ENCODE measurements at places on chromosomes 7 and 10.

GRCh38 chr10:44809647-44810046 is 101.5 kb upstream of the TMEM72 start:
- no peak for DNase-seq

DNA sequence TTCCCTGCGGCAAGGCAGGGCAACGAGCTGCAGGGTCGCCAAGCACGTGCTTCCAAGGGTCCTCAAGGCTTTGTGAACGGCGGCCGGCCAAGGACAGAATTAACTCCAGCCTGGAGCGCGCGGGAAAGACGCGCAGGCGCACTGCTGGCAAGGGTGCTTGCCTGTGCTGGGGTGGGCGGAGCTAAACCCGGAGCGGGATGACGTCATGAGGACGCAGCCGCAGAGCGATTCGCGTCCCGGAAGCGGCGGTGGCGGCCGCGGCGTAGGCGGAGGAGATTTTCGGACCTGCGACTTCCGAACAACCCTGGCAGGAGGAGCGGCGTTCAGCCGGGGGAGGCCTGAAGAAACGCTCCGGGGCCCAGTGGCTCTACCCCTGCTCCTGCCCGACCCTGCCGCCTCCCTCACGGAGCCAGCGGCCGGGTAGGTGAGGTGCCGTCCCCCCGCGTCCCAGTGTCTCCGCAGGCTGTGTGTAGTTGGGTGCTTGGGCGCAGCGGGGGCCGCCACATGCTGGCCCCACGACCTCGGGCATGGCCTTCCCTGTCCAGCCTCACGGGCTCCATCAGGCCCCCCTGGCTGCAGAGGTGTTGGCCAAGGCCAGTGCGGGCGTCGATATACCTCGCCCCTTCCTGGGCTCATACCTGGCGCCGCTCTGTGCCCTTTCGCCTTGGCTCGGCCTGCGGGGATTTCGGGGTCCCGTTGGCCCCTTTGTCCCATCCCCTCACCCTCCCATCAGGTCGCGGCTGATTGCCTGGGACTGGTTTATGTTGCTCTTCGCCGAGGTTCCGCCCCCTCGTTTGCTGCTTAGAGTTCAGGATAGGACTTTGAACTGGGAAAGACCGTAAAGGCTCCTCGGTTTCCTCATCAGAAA is at the start of gene ZFYVE27:
Gene ZFYVE27, plus strand, starts transcription at position 227 of the 868 bp plus-strand sequence. CDS start 1,350 bp downstream, outside the sequence.
- peak; percentile 89 for DNase-seq

- no peak for DNase-seq
Measured at GRCh38 chr7:4139656-4140625, 542.2 kb upstream of the FOXK1 start.

DNA sequence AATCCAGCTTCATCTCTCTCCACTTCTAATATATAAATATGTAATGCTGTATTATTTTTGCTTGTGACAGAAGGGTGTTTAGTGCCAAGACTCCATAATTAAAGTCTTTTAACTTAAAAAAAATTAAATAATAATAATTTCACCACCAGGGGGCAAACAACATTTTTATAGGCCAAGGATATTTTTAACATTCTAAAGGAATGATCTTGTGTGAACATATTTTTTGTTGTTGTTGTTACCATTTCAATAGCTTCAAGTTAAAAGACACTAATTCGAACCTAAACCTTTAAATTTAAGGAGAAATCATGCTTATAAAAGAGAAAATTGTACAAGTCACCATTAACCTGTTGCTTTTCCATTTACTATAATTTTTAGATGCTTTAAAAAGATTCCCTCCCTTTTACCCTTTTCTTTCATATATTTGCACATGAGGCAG is 7.5 kb upstream of the DNAJC1 start:
- no peak for DNase-seq

GRCh38 chr10:773562-774161 is 84.2 kb upstream of the DIP2C start:
- DNase-seq = no peak

DNA sequence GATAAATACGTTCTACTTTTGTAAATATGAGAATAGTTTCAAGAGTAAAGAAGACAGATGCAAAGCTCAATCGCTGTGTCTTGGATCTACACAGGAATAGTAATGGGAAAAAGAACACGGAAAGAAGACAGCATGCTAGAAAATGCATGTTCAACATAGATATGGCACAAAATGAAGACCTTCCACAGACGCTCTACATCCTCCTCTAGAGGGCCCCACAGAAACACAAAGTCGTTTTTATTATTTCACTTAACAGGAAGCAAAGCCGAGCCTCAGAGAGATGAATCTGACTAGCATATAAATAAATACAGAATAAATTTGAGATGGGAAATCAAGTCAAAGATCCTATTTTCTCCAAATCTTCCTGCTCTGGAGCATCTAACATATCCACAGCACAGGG is 292.6 kb downstream of the PARD3 start:
- DNase-seq = no peak

GRCh38 chr10:116756277-116756676 is 13.9 kb upstream of the HSPA12A start:
- no peak for DNase-seq

- DNase-seq = no peak
Measured at GRCh38 chr7:12716134-12716681, 28.8 kb downstream of the ARL4A start.

DNA sequence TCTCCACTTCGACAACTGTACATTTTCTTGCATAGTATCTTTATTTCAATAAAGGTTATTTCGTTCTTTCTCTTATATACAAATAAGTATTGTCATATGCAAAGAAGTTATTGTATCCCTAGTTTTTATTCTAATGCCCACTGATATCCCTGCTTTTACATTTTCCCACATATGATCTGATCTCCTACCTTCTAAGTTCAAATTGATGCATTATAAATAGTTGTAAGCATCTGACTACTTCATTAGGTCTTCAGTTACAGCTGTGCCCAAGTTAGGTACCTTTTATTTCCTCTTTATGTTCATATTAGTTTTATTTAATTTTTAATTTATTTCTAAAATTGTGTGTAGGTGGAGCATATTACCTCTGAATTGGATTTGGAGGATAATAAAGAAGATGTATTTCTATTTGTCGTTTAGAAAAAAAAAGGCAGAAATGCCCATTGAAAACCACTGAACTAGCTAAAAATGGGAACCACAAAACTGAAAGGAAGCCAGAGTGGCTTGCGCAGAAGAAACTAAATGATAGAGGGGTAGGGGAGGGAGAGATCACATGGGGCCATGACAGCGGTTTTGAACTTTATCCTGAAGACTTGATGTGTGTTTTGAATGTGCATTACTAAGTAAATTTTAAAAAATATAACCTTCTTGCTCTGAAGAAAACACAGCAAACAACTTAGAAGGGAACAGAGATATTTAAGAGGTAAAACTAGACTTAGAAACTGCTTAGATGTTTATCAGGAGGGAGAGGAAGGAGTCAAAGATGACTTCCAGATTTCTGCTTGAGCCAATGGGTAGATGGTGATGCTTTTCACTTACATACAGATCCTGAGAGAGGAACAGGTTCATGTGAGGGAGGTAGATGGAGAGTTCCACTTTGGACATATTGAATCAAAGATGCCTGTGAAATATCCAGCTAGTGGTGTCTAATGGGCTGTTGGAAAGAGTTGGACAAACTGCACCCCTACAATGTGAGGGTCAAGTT is 9.3 kb upstream of the ZC3HAV1L start:
- DNase-seq = no peak

- DNase-seq = no peak
Measured at GRCh38 chr10:13502380-13502779, 26.4 kb downstream of the BEND7 start.

- no peak for DNase-seq
Measured at GRCh38 chr10:129448086-129448485, 19.0 kb upstream of the MGMT start.

- DNase-seq = peak; percentile 26
Measured at GRCh38 chr7:30596014-30596641, 1.4 kb downstream of the GARS1 start.

- no peak for DNase-seq
Measured at GRCh38 chr7:39272111-39272510, 294.1 kb upstream of the YAE1 start.

DNA sequence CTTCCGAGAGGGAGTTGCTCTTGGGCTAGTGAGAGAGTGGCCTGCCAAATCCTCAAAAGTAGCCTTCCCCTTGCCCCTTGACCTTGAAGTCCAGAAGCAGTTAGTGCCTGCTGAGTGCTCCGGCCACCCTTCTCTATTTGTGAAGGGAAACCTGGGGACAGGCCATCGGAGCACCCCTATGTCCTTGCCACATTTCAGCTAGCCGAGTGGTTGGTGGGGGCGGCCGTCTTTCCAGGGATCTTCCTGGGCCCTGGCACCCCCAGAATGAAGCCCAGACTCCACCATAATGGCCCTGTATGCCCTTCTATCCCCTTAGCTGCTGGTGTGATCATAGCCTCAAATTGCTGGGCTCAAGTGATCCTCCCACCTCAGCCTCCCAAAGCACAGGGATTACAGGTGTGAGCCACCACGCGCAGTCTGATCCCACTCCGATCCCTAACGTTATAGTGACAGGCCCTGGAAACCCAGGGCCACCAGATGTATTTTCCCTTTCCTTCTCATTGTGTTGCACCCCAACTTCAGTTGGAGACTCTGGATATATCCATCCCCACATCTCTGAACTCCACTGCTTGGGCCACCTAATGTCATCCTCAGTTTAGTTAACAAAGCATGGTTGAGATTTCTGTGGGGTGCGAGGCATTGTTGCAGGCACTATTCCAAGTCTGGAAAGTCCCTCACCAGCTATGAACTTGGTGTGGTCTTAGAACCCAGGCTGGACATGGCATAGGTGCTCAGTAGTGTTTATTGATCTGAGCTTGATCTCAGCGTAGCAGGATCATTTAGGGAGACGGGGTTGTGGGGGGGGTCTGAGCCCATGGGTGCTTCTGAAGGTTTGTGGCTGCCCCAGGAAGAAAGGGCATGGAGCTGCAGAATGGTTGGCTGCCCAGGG is 1.6 kb downstream of the TSPAN14 start:
- no peak for DNase-seq

- no peak for DNase-seq
Measured at GRCh38 chr7:32560075-32560474, 64.8 kb downstream of the AVL9 start.

DNA sequence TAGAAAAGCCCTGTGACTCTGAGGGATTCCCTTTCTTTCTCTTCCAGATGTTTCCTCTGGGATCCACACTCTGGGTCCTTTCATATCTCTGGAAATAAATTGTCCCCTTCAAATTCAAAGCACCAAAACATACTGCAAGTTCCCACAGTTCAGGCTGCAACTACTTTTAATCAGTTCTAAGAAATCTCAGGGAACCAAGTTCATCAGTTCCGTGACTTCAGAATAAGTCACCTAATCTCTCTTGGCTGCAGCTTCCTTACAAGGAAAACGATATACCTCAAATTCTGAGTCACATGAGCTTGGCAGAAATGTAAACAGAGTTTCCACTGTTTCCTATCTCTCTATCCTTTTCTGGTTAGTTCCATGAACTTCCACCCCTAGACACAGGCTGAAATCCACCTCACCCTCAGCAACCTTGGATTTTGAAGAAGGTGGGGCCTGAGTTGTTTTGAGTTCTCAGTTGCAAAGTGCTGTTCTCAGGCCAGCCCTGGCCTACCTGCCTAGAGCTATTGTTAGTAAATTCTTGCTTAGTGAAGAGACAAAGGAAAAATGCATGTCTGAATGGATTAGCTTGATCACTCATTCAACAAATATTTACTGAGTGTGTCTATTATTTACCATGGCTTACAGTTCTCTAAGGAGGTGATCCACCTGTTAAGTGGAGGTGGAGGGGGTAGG is 59.3 kb upstream of the IL6 start:
- DNase-seq = peak; percentile 55

- DNase-seq = no peak
Measured at GRCh38 chr7:44917465-44917864, 32.1 kb upstream of the PURB start.

GRCh38 chr7:39535720-39536119 is 30.5 kb upstream of the YAE1 start:
- DNase-seq = no peak

DNA sequence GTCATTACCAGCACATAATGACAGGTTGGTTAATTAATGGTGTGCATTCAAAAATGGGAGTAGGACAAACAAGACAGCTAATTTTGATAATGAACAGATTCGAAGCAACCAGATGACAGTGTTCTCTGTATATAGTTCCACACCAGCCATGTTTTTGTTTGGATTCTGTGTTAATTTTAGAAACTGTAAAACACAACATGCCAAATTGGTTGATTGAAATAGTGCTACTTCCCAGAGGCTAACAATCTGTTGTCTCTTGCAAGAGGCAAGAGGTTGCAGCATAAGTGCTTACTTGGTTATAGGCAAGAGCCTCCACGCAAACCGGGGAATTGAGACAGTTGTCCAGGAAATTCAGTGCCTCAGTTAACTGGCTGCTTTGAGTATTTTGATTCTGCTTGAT is 170.2 kb upstream of the HABP2 start:
- peak; percentile 15 for DNase-seq

- peak; percentile 86 for DNase-seq
Measured at GRCh38 chr10:15035385-15036301, 8.1 kb upstream of the OLAH start.

All from SJSA1 (cell line).